SHP77 (cell line): ENCODE measurements at places on chromosomes 5 and 9.

DNA sequence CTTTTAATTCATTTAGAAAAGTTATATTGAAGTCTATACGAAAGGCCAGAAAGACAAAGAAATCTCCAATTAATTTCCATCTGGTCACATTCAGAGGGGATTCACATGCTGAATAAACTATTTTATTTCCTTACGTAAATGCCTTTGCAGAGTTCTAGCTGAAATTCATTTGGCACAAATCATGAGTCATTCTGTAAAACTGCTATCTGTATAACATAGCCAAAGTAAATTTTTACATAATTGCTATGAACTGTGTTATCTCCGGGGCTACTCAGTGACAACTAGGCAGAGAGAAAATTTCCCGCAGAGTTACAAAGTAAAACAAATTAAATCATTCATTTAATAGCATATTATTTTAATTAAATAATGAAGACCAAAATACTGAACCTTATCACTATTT lies 463.2 kb upstream of the ADAMTS16 start:
- DNase-seq = no peak

- no peak for DNase-seq
Measured at GRCh38 chr5:156330141-156330870, 3.3 kb downstream of the SGCD start.

DNA sequence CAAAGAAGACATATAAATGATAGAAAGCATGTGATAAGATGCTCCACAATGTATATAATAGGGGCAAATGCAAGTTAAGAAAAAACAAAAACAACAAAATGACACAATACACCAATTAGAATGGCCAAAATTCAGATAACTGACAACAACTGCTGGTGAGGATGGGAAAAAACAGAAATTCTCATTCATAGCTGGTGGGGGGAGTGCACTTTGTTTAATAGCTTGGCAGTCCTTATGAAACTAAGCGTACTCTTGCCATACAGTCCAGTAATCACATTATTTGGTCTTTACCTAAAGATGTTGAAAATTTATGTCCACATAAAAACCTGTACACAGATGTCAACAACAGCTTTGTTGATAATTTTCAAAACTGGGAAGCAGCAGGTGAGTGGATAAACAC lies 791.1 kb upstream of the CDH10 start:
- DNase-seq = no peak

DNA sequence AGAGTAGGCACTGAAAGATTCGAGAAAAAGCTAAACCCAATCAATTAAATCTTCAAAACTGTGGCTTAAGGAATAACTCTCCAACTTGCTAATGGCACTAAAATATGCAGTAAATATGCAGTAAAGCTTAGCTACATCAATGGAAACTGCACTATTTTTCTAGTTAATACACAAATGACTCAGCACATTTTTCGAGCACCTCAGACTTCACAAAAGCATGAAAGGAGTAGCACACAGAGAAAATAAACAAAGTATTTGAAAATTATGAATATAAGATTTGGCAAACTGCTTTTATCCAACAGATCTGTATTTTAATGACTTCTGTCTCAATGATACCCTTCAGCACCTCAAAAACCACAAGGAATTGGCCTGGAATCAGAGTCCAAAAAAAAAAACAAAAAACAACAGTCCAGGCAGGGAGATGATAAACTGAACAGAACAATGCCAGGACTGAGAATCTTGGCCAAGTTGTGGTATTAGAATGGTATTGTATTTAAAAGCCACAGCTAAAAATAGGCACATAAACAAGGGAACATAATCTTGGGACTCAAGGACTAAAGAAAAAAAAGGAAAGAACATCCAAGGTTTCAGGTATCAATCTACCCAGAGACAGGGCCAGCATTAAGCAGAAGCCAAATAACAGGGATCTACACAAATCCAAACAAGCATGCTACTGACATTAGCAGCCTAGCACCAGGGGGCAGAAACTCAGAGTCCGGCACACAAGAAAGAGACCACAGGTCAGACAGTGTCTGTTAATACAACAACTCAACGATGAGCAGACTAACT lies 21.4 kb downstream of the TMEM245 start:
- no peak for DNase-seq

GRCh38 chr5:84724683-84725082 lies 340.0 kb upstream of the EDIL3 start:
- DNase-seq = no peak

- no peak for DNase-seq
Measured at GRCh38 chr5:81995407-81995806, 23.6 kb downstream of the ATG10 start.

DNA sequence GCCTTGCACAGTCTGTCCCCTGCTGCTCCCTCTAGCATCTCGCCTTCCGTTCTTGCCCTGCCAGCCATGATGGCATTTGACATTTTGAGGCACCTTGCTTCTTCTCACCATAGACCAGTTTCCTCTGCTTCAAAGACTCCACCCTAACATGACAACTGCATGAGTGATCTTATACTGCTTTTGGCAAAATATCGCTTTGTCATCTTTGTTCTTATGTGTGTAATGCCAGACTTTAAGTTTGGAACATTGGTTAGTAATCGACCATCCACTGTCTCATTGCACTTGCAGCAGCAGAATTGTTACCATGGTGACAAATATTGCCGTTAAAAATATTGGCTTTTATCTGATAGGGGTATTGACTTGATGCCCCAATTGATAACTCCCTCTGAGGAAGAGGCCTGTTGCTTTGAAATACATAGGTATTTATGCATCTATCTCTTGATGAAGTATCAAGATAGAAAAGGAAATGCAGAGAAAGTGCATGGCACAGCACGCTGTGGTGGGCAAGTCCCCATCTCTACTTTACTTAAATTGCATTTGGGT lies 6.8 kb downstream of the GARIN3 start:
- no peak for DNase-seq

- no peak for DNase-seq
Measured at GRCh38 chr5:154653764-154654485, 101.3 kb upstream of the LARP1 start.
